ENCODE measurements at places on chromosomes 5 and 9.

- no peak for DNase-seq
Observed at GRCh38 chr9:5778805-5779204, 54.1 kb downstream of the ERMP1 start.

- DNase-seq, result no peak
Observed at GRCh38 chr5:54551926-54552325, 34.4 kb downstream of the SNX18 start.

- no peak for DNase-seq
Observed at GRCh38 chr9:134189470-134190231, 25.3 kb upstream of the RNU6ATAC start.

- no peak for DNase-seq
Observed at GRCh38 chr5:84383296-84383815, 1.3 kb downstream of the EDIL3 start.

DNA sequence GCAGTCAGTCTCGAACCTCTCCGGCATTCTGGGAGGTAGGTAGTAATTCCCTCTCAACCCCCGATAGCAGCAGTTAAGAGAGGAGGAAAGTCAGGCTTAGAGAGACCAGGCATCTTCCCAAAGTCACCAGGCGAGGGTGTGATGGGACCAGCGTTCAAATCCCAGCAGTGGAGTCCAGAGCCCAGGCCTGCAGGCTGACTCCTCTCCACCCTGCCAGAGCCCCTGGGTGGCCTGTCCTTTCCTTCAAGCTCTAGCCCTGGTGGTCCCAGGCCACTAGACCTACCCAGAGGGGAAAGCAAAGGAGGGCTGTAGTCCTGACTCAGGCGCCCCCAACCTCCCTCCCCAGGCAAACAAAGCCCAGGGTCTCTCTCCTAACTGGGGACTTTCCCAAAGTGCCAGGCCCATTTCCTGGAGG, 4.2 kb upstream of the NR5A1 start:
- no peak for DNase-seq

DNA sequence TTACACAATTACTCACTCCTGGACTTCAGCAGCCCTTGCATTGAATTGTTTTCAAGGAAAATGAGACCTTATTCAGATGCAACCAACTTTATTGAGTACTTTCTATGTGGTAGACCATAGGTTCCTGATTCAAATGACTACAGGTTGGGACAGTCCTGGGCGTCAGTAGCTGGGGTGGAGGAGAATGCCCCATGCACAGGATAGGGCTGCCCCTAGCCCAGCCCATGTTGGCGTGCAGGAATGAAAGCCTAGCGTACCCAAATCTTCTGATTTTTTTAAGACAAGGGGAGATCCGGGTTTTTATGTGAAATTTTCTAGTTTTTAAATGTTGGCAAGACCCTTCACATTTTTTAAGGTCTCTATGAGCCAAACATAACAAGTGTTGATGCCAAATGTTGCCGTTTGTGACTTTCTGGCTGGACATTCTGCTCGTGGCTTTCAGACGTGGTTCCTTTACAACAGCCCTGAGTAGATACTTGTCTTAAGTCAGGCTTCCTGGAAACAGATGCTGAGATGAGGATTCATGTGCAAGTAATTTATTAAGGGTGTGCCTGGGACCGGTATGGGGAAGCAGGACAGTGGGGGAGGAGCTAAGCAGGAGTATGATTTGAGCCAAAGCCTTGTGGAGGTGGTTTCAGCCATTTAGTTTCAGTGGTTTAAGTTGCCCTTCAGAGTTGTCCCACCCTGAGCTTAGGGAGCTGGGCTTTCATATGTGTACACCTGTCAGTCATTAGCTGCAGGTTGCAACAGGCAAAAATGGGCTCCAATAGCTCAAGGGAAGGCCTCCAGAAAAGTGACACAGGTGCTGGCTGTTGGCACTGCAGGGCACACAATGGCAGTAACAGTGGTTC, 154.1 kb downstream of the NTRK2 start:
- DNase-seq, result no peak

GRCh38 chr9:91572044-91572443, 148.4 kb upstream of the NFIL3 start:
- DNase-seq, result no peak

DNA sequence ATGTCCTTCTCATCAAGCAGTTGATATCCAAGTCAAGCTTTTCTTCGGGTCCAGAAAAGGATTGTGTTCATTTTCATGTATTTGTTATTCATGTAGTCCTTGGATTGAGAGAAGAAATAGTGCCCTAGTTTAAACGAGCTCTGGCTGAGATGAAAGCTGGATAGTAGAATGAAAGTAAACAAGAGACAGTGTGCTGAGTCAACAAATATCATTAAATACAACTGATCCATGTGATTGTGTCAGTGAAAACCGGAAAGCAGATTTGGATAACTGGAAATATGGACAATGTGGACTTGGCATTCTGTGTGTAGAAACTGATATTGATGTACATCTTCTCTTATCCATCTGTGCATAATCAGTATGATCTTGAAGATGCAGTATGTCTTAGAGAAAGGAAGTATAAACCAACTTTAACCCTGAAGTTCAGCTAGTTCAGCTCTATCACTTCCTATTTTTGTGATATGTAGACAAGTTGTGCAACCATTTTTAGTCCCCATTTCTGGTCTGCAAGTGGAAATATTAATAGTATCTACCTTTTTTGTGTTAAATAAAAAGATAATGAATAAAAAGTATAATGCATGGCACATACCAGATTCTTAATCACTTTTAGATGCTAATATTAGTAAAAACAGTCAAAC, 4.4 kb downstream of the MUSK start:
- DNase-seq, result no peak

DNA sequence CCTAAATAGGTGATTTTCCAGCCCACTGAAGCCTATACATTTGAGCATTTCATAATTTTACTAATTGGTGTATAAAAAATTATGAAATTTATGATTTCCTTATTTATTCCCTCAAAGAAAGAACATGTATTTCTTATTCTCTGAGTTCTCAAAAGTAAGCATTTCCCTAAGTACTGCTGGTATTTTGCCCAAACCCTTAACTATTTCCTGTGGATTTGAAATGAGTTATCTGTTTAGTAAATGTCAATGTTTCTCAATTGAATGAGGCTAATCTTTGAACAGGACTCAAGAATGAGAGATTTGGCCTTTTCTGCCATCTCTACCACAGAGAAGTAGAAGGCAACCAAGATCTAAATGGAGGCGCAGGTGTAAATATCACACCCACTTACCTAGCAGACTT, 751.7 kb downstream of the TLE1 start:
- DNase-seq, result no peak

DNA sequence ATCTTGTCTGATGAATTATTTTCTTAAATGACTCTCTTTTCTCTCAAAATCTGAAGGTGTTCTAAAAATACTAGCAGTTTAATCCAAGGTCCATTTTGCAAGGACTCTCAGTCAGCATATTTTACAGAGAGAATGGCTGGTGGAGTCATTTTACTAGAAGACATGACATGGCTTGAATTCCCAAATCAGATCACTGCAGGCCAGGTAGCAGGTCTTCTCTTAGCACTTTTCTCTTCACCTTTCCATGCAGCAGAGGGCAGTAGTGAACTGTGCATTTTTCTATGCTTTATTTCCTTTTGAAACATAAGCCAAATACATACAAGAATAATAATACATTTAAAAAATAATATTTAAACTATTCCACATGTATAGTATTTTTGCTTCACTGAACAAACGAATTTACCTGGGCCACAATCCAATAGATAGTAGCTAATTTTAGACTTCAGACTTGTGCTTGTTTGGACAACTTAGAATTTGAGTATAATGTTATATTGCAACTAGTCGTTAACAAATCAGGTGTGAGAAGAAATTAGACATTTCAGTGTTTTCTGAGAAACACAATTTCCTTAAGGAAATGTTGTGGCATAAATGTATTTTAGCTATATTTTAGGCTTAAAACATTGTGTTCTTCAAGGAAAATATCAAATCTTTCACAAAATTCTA, 289.4 kb upstream of the DAB2 start:
- peak; percentile 43 for DNase-seq

DNA sequence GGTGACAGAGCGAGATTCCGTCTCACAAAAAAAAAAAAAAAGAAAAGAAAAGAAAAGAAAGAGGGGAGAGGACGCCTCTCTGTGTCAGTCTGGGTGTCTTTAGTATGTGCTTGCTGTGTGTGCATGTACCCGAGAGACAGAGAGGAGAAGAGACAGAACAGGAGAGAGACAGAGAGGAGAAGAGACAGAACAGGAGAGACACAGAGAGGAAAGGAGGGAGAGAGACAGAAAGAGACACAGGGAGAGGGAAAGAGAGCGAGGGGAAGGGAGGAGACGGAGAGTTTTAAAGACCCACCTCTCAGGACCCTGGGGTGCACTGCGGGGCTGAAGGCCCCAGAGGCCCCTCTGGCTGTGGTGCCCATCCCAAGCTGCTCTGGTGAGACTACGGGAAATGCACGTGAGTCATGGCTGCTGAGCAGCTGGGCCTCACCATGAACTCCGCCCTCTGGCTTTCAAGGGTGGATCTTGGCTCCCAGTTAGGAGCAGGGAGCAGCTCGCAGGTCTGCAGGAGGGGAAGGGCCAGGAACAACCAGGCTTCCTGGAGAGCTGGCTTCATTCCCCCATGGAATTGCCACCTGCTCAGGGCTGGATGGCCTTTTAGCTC, 7.9 kb downstream of the SLC6A3 start:
- DNase-seq, result peak; percentile 74

DNA sequence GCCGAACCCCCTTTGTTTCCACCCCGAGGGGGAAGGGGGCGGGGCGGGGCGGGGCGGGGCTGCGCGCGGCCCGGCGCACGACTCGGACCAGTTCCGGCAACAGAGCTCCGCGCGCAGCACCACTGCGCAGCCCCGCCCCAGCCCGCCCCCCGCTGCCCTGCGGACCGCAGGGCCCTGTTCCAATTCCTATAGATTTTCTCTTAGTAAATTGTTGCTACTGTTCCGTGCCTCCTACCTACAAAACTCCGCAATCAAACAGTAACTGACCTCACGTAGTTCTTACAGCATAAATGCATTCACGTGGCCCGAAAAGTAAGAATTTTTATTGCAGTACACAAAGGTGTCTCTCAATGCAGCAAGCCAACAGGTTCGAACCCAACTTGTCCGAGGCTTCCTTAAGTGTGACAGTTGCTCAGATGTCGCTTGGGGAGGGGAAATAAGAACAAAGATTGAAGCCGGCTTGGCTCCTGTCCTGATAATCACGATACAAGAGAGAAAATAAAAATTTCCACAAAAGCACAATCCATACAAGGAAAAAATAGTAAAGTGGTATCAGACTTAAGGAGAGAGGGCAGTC, 1.2 kb upstream of the RNF38 start:
- peak; percentile 96 for DNase-seq

GRCh38 chr5:53010814-53011213, 21.7 kb downstream of the ITGA2 start:
- no peak for DNase-seq

- no peak for DNase-seq
Observed at GRCh38 chr9:98791608-98792490, 4.5 kb downstream of the ANKS6 start.

- no peak for DNase-seq
Observed at GRCh38 chr9:94298949-94299599, 29.4 kb downstream of the NUTM2F start.

- no peak for DNase-seq
Observed at GRCh38 chr5:172647352-172648012, 6.4 kb downstream of the NEURL1B start.

- DNase-seq, result no peak
Observed at GRCh38 chr5:101296477-101296876, 393.4 kb upstream of the ST8SIA4 start.

DNA sequence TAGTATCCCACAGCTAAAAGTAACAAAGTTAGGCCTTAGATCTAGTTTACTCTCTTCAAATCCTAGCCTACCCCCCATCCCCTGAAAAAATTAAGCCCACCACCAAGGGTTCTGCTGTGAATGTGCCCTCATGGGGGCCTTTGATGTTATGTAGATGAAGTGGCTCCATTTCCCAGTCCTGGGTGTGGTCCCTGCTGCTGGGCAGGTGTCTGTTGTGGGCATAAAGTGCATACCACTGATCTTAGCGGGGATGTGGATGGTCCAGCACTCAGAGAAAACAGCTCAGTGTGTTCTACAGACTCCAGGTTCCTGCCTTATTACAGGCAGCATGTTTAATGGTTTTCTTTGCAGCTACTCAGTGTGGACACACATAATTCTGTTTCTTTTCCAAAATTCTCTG, 1.9 kb downstream of the PCBD2 start:
- DNase-seq, result no peak

DNA sequence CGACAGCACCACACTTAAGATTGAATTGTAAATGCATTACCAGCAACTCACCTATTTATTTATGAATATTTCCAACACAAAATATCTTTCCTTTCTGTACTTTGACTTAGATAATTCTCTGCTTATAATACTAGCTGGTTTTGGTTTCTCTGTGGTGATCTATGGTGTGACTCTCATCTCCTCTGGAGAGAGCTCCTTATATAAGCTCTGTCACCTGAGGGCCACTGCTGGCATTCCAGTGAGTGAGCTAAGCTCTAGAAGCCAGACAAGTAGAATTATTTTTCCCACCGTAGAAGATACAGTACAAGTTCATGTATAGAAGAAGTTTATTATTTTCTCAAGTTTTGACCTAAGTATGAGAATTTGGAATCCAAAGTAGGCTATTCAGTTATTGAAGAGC, 111.5 kb downstream of the CDC42SE2 start:
- DNase-seq, result no peak

- DNase-seq, result no peak
Observed at GRCh38 chr5:15946026-15946425, 233.6 kb downstream of the MARCHF11 start.

DNA sequence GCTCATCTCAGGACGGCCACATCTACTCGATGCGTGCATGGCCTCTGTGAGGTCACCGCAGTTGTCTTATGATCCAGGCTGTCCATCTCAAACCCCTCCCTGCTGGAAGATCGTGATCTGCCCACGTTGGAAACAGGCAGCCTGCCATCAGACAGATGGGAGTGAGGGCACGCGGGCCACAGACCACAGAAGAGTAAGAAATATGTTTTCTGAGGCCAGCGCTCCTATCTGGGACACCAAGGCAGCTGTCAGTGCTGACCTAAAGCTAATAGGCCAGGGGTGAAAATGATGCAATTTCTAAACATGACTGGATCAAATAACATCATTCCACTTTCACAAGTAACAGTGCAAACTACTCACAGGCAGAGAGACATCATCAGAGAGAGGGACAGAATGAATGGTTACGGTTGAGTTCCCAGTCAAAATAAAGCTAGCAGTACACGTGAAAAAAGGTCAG, 57.1 kb upstream of the CER1 start:
- DNase-seq, result no peak

- no peak for DNase-seq
Observed at GRCh38 chr5:151233616-151234085, 9.8 kb upstream of the CCDC69 start.

- peak; percentile 83 for DNase-seq
Observed at GRCh38 chr5:134524272-134524825, 1.1 kb upstream of the JADE2 start.

DNA sequence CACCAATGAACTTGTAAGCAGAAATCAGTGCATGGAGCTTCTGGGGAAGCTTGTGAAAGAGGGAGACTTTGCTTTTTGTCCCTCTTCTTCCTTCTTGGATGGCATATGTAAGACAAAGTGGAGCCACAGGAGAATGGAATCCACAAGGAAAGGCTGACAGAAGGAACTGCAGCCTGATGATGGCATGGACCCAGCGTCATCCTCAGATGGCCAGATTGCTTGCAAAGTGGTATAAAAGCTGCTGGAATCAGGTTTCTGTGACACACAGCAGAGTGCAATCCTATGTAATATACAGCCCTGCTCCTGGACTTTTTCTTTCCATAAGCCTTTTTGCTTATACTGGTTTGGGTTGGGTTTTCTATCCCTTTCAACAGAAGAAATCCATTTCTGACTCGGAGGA, 31.4 kb upstream of the SPARC start:
- DNase-seq, result peak; percentile 53

Data from AG08396 (cell line).